ENCODE measurements at places on chromosomes 2 and 18.

- no peak for DNase-seq
Observed at GRCh38 chr18:53375621-53376020, 848.8 kb downstream of the MBD2 start.

DNA sequence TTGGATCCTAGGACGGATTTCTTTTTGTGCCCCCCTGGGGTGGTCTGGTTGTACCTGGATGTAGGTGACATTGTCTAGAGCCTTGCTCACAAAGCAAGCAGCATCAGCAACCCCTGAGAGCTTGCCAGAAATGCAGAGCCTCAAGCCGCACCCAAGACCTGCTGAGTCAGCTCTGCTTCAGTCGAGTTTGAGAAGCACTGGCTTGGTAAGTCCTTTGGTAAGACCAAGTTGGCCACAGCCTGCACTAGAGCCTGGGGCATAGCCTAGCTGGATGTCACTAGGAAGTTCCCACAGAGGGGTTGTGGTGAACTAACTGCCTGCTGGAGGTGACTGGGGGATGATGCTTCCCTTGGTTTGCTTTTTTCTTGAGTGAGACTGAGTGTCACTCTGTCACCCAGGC lies 6.2 kb downstream of the ABCG5 start:
- no peak for DNase-seq

DNA sequence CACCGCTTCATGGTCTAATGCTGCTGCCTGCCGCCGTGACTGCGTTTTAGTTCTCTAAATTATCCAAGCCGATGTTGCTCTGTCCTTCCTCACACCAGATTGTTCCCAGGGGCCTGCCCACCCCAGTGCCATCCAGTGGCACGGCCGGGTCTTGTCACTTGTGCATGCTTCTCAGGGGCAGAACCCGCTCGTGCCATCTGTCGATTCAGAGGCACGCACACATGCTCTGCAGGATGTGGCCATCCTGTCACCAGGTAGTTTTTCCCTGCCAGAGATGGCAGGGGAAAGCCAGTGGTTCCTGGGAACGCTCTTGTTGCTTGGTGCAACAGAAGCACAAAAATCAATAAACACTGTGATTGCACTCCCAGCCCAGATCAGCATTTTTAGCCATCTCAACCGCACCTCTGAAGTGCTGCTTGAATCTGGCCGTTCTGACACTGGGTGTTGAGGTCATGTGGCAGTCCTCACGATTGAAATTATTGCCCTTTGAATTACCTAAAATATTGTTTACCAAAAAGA lies 119.6 kb upstream of the BOD1L2 start:
- no peak for DNase-seq

- no peak for DNase-seq
Observed at GRCh38 chr2:152676461-152676860, 40.8 kb downstream of the PRPF40A start.
